ENCODE measurements at places on chromosomes 12 and 14.
A peak's percentile ranks its signal among the peaks of the same experiment; 100 is the strongest.

DNA sequence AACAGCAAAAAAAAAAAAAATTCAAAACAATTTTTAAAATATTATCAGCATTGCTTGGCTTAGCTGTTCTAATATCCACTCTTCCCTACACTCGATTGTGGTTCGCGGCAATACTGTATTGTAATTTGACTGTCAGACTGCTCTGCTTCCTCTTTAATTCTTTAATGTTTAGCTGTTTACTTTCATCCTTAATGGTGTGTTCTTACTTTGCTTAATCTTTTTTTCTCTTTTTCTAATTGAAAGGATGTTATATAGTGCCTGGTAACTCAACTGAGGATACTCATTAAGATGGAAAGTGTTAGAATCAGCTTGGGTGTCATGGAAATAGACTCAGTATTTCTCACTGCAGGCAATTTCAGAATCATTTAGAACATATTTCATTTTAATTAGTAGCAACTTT lies 2.0 kb downstream of the ANO4 start:
- DNase-seq = peak; percentile 25

DNA sequence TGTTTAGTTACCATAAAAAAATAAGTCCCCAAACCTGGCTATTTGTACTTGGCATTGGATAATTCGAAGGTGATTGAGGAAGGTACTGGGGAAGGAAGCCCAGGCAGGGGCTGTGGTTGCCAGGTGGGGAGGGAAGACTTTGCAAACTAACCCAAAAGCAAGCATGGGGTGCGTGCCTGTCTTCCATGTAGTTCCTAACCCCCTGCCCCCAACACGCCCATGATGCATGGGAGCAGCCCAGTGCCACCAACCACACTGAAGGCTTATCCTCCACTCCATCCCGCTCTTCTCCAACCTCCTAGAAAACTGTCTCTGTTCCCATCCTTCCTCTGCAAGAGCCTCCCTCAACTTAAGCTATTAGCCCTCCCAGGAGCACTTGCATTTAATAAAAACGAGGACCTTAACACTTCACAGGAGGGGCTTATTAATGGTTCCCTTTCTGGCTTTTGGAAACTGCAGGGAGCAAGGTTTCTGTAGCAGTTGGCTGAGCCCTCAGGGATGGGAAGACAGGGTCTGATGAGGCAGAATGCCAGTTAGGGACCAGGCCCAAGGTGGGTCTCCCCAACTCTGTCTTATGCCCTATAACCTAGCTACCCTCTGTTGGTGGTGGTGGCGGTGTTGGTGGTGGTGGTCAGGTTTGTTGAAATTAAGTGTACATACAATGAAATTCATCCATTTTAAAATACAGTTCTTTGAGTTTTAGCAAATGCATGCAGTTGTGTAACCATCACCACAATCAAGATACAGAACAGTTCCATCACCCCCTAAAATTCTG lies 96.0 kb downstream of the ZFP36L1 start:
- DNase-seq = no peak

GRCh38 chr14:61502459-61503093 lies 181.2 kb downstream of the PRKCH start:
- no peak for DNase-seq

GRCh38 chr14:103155826-103156394 lies 32.6 kb downstream of the TNFAIP2 start:
- DNase-seq = no peak

DNA sequence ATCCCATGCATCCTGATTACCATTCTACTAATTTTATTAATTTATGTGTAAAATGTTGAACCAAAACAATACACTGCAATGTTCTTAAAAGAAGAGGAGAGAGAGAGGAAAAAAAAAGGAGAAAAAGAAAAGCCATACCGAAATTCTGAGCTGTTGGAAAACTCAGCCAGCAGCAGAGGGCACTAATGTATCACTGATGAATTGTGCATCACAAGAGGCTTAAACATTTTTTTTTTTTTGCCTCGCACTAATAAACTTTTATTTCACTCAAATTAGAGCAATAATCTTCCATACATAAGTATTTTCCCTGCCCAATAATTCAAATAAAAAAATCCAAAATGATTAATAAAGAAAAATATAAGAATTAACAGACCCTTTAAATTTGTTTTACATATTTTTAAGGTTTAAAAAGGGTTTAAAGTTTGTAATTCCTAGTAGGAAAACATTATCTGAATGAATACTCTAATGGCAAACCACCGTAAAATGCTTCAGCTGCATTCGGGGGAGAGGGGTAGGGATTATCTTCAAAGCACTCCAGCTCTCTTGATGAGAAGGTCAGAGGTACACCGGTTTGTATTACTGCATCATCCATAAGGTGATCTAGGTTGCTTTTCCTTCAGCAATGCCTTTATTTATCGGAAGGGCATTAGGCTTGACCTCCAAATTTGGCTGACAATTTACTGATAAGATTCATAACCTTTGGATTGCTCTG lies 41.9 kb downstream of the ATP23 start:
- peak; percentile 16 for DNase-seq

DNA sequence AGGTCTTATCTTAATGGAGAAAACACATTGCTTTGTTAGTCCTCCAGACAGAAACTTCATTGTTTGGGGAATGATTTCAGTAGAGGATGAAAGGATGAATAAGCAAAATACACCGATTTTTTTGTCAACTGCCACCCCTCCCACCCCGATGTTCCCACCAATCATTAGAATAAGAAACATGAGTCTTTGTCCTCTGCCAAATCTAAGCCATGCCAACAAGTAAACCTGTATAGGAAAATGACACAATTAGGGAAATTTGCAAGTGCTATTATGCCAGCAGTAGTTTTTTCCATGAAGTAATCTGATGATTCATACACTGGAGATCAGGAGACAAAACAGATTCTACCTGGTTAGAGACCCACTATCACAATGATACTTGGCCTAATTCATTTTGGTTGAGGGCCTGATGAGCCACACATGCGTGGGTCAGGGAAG lies 35.9 kb downstream of the FLRT2 start:
- no peak for DNase-seq

DNA sequence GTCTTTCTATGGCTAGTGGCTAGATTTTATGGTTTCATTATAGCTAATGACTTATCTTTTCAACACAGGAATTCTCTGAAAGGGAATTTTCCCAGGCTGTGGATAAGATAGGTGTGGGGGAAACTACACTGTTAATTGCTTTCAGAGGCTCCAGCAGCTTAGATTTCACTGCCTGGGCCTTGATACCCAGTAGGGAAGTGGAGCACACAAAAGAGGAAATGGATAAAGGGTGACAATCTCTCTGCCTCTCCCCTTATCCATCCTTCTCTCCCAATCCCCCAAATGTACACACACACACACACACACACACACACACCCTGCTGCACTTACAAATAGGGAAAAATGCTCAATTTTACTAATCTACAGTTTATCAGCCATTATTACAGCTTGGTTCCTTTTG lies 19.1 kb downstream of the SIX4 start:
- DNase-seq = no peak

DNA sequence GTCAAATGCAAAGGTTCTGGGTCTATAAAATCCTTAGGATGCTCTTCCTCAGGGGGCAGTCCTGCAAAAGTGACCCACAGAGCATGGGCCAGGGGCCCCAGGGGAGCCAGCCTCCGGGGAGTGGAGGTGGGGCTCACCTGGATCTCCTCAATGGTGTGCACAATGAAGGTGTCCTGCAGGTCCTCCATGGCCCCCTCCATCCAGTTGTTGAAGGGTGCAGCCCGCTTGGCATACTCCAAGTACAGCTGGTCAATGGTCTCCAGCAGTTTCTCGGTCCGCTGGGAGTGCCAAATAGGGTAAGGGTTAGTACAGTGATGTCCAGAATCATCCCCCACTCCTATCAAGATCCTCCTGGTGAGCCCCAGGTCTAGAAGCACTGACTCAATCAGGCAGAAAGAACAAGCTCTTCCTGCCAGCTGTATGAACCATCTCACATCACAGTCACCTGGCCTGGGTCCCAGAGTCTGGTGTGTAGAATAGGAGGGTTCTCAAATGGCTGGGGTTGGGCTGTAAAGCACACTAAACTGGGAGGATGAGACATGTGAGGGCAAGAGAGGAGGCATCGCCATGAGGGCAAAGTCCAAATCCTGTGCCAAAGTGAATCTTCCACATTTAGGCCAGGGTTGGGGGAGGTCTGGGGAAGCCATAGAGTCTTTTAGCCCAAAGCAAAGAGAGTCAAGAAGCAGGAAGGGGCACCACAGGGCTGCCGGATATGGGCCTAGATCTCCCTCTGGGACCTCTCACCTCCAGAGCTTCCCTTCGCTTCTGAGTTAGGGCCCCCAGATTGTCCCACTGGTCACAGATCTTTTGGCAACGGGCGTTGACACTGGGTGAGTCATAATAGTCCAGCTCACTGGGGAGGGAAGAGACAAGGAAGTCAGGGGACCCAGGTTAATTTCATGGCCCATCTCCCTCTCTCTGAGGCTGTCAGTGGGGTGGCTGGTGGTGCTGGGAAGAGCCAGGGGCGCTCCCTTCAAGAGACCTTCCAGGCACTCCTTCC lies 91.5 kb upstream of the ZFP36L1 start:
- no peak for DNase-seq

- peak; percentile 18 for DNase-seq
These were observed 404.4 kb downstream of the FLRT2 start for GRCh38 chr14:85934123-85934885.

DNA sequence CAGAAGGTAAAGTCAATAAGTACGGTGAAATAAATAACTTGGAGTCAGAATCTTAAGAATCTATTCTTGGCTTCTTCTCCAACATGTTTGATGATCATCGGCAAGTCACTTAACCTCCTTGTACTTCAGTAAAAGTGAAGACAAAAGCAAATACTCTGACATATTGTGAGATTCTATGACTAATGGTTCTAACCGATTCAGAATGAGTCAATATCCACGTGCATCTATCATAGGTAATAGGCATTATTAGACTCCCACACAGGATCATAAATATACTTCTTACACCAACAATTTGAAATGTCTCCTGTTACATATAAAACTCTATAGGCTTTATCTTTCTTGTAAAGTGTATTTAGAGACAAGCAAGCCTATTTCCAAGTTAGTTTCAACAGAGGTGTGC lies 144.4 kb upstream of the ATXN7L3B start:
- no peak for DNase-seq

DNA sequence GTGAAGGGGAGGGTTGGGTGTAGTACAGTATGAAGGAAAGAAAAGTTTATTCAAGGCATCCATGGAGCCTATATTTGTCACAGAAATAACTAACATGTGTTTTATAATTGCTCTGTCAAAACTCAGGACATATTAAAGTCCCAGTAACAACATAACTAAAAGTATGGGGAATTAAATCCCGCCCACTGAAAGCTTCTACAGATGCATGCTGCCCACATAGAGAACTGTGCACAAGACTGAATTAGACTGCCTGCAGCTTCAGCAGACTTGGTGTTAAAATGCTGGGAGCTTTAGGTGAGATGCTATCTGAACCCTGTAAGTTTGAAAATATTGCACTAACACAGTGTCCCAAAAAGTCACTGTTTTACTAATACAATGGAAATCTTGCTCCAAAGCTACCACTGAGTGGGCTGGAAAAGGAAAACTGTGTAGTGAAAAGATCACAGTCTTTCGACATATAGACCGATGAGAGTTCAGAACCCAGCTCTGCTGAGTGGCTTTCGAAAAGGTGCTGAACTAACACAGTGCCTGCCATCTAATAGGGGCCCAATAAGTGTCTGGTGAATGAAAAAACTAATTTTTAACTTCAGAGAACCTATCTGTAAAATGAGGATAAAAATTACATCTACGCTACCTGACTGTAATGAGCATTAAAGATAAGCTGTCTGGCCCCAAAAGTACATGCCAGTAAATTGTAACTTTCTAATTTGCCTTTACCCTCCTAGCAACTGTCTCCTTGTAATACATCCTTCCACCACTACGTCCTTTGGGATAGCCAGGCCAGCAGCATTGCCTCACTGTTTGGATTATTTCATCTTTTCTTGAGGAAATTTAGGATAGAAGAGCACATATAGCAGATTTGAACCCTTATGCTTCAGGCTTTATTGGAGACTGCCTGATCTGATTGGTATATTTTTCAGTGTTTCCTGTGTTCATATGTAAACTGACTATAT lies 237.6 kb downstream of the BCAT1 start:
- no peak for DNase-seq

DNA sequence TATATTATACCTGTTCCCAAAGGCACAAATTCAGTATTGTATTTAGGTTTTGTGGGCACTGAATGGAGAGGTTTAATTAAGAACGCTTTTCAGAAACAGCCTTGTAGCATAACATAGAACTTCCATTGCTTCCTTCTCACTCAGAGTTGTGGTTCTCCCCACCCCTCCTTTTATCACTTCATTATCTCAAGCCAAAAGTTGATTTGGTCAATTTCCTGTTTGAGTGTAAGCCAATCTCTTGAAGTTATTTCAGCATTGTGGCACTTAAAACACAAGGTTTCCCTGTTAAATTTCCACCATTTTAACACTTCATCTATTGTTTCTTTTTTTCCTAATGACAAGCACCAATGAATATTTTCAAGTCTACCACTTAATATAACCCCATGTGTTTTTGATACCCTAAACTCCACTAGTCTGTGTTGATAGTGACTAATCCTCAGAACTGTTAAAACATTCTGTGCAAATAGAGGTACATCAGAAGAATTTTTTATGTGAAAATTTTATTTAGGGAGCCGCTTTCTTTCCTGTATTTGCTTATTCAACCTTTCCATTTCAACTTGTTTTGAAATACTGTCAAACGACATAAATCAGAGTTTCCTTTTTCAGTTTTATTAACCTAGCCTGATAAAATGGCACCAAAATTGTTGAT lies 340.1 kb downstream of the BCAT1 start:
- DNase-seq = no peak

GRCh38 chr12:6062757-6063735 lies 61.4 kb downstream of the VWF start:
- peak; percentile 73 for DNase-seq

GRCh38 chr12:115500872-115501271 lies 776.6 kb downstream of the MED13L start:
- DNase-seq = no peak

- no peak for DNase-seq
These were observed 612.0 kb downstream of the VRK1 start for GRCh38 chr14:97408937-97409815.

DNA sequence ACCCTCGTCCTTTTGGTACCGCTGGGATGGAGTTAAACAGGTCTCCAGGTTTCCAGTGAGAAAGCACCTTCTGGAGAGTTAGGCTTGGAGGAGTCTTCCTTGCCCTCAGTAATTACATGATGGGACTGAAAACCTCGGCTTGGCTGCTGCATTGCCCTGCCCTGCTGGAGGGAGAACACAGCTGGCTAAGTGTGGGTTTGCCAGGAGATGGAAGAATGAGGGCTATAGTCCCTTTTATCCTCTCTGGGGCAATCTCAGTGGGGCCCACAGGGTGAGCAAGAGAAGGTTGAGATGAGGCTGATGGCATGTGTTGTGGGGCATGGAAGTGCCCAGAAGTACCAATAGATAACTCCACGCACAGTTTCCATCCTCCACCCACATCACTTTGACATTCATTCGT lies 23.2 kb upstream of the MEG3 start:
- no peak for DNase-seq

DNA sequence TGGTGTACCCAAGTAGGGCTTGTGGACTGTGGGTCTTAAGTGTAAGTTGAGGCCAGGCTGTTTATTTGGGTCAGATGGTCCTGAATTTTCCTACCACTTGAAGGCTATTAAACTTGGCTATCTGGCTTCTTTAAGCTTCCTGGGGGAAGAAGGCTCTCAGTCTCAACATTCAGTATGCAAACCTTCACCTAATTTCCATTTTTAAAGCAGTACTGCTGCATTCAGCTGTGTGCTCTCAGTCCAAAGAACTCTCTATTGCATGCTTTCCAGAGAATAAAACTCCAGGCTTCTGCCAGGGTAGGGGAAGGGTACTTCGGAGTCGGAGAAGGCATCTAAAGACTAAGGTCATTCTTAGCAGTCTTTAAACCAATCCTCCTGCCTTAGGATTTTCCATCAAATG lies 124.4 kb downstream of the HELB start:
- DNase-seq = no peak
